Stromal cell of bone marrow (primary cell): ENCODE measurements at places on chromosomes 12 and 14.

GRCh38 chr12:80847575-80847974, 90.2 kb downstream of the LIN7A start:
- DNase-seq, result no peak

DNA sequence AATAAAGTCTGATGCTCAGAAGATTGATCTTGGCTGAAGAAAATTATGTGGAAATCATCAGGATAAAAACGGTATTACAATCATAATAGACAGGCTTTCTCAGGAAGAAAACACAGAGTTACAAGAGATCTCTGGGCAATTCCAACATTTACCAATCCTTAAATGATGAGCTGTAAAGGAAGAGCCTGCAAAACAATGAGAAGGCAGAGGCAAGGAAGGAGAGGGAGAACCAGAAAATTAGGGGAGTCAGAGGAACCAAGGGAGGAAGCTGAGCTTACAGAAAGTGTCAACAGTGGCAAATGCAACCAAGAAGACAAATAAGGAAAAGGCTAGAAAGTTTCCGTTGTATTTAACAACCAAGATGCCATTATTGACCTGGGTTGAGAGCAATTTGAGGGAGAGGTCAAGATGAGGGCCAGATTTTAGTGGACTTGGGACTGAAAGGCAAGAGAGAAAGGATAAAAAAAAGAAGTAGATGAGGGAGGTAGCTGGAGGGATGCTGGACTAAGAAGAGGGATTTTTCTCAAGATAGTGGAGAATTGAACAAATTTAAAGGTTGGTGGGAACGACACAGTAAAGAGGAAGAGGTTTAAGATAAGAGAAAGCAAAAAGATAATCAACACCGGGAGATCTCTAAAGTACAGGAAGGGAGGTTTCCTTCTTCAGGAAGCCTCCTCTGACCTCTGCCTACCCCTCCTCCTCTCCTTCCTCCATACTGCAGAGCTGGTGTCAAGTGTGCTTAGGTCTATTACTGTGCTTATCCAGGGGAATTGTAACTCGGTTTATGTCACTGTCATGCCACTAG, 116.9 kb downstream of the DUSP6 start:
- no peak for DNase-seq

GRCh38 chr12:2691006-2691344, 103.8 kb upstream of the FKBP4 start:
- no peak for DNase-seq

DNA sequence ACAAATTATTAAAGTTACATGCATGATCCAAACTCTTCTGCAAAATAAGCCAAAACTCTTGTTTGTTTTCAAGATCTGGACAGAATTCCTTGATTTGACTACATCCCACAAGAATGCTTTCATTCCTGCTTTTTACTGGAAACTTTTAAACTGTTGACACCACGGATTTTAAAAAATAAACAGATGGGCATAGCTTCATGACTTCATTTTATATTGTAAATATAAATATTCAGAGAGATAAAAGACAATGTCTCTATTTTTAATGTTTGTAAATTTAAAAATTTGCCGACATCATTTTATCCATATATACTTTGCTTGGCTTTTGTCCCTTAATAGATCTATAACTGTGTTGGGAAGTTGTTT, 134.3 kb upstream of the DCN start:
- no peak for DNase-seq

- DNase-seq, result no peak
These were observed 127.3 kb upstream of the HIF1A start for GRCh38 chr14:61567838-61568571.

- DNase-seq, result no peak
These were observed 12.9 kb upstream of the DCD start for GRCh38 chr12:54661048-54661447.

- no peak for DNase-seq
These were observed 5.0 kb downstream of the BIN2 start for GRCh38 chr12:51318846-51319599.

DNA sequence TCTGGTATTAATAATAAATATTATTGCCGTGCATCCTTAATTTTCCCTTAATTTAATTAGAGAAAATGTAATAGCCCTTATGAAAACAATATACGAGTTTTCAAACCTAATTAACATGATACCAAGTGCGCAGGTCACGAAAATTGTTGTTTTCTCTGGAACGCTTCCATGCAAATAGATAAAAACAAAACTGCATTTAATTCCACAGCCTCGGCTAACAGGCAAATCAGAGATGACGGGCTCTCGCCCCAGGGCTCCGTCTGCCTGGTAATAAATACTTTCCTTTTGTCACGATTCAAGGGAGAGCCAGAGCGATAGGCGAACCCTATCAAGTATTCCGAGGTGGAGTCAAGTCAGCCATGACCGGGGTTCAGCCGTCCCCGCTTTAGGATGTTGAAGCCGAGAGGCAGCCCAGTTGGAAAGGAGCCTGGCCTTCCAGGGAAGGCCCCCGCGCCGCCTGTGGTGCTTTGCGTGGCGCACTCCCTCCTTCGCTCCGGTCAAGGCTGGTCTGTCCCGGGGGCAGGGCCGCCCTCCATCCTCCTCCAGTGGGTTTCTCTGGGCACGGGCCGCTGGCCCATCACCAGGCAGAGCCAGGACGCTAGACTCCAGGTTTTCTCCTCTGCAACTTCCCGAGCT, 137.8 kb upstream of the GSC start:
- no peak for DNase-seq

DNA sequence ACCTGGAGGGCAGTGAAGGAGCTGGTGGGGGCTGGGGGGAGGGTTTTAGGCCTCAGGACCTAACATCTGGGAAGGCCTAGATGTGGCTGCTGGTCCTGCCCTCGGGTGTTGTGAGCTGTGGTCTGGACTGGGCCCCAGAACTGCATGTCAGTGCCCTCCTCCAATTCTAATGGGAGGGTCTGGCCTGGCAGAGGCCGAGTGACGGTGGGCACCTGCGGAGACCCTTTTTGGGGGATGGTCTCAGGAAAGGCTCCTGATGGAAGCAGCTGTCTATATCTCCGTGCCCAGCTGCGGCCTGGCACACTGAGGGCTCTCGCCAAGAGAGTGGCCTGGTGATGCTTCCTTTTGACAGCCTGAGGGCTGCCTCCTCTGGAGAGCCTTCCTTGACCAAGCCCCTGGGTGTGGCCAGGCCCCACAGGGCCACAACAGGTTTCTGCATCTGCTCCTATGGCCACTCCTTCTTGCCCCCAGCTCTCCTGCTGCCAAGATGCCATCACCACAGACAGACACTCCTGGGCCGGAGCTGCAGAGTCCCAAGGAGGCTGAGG, 5.3 kb downstream of the EXOC3L4 start:
- no peak for DNase-seq

- DNase-seq, result no peak
These were observed 81.9 kb upstream of the ZFP36L1 start for GRCh38 chr14:68874746-68875155.
